ENCODE measurements at places on chromosomes 6 and 20.

DNA sequence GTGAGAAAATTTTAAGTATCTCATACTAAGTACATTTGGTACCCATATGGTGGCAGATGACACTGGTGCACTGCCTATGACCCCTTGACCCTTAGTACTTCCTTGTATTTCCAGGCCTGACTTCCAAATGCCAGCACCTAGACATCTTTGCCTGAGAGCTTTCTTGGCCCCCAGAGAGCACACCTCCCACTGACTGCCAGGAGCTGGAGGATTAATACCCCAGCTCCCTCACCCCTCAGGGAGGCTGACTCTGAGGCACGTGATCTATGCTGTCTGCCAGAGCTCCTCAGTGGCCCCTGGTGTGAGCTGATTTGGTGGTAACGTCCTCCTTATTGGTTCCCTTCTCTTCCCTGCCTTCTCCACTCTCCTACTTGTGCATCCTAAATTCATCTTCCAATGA is 38.0 kb downstream of the BFSP1 start:
- DNase-seq = no peak

GRCh38 chr6:169791721-169792131 is 40.3 kb downstream of the ERMARD start:
- no peak for DNase-seq

DNA sequence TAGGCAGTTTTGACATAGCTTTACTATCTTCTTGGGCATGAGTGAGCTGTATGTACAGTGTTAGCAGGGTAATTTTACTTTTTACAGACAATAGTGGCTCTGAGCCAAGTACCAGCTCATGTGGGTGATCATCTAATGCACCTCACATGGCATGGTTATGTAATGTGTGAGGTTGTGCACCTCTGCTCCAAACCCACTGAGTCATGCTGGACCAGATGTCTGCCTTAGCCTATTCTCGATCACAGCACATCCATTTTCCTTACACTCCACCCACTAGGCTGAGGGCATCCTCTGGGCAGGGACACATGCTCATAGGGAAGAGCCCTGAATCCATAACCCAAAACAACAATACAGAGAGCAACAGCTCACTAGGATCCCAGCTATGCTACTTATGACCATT is 71.6 kb upstream of the FBXL4 start:
- DNase-seq = no peak

GRCh38 chr6:25042984-25043725 is 107.4 kb upstream of the RIPOR2 start:
- no peak for DNase-seq

DNA sequence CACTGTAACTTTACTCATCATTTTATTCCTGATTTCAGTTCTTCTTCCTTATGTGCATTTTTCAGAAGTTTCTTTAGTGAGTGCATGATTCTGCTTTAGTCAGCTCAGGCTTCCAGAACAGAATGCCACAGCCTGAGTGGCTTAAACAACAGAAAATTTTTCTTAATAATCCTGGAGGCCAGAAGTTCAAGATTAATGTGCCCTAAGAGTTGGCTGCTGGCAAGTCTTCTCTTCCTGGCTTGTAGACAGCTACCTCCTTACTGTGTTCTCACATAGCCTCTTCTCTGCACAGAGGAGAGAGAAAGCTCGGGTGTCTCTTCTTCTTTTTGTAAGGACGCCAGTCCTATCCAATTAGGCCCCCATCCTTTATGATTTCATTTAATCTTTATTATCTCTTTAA is 443.1 kb upstream of the RGS17 start:
- DNase-seq = no peak

GRCh38 chr6:108763931-108764579 is 84.2 kb upstream of the ARMC2 start:
- no peak for DNase-seq

- DNase-seq = no peak
Measured at GRCh38 chr6:110173506-110174132, 5.9 kb downstream of the WASF1 start.

- DNase-seq = no peak
Measured at GRCh38 chr6:167734662-167735083, 92.0 kb upstream of the AFDN start.

DNA sequence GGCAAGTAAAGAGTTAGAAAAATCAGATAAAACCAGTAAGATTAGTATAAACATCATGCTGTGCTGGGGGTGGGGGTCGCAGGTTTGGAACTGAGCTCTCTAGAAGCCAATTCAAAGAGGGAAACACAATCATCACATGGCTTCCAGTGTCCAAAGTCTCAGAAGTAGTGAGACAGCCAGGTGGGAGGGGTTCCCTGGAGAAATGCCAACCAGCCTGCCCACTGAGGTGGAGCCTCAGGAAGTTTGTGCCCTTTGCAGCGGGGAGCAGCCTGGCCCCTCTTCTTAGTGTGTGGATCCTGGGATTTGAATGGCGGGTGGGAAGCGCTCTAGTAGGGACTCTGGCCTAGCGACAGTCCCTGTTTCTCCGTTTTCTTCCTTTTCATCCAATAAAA is 21.4 kb downstream of the C6orf15 start:
- no peak for DNase-seq

- no peak for DNase-seq
Measured at GRCh38 chr6:136491754-136492153, 58.5 kb downstream of the MAP7 start.

DNA sequence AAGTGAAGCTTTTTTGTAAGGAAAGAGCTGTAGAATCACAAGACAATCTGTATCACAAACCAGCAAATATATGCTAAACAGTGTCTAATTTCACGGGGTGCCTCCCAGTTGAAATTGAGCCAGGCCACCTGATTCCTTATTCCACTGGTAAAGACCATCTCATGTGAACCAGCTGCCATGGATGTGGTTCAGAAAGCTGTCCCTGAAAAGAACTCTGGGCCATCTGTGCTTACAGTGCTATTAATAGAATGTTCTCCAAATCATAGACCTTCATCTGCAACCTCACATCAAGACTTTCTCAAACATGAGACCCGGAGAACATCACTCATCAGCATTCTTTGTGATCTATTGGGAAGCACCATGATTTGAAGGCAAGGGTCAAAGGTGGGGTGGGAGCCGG is 89.7 kb downstream of the FBXO5 start:
- DNase-seq = no peak

DNA sequence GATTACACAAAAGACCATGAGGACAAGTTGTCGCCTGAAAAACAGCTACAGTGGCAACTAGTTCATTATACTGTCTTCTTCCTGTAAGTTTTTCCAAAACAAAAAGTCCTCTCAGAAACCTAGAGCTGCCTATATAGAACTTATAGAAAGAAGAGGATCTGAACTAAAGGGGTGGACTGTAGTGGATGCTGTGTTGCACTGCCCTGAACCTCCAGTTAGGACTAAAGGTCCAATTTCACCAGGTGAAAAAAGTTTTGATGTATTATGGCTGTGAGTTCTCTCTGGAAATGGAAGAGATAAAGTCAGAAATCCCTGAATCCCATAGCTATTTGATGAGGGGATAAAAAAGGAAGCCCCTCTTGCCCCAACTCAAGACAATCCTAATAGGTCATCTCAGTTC is 56.6 kb upstream of the TSHZ2 start:
- DNase-seq = no peak

GRCh38 chr6:10567256-10568026 is 46.3 kb downstream of the GCNT2 start:
- no peak for DNase-seq

- no peak for DNase-seq
Measured at GRCh38 chr6:3892603-3893002, 43.4 kb downstream of the FAM50B start.

DNA sequence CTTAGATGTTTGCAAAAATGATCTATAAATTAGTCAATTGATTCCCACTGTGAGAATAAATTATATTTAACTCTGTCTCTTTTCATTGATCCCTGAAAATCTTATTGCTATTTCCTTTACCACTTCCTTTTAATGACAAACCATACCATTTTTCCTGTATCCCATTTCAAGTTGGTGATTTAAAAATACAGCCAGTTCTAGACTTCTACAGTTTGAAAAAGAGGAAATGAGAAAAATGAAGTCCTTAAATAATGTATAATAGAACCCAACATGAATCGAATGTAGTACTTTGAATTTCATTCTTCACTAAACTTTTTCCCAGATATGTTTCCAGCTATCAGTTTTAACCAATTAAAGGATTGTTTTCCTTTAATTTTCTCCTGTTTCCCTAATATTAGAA is 29.5 kb upstream of the SDHAF4 start:
- no peak for DNase-seq

- DNase-seq = no peak
Measured at GRCh38 chr6:135693811-135694370, 157.6 kb upstream of the PDE7B start.

GRCh38 chr6:113432521-113433334 is 424.4 kb upstream of the MARCKS start:
- no peak for DNase-seq

GRCh38 chr6:130933712-130934200 is 106.5 kb downstream of the SMLR1 start:
- DNase-seq = no peak

DNA sequence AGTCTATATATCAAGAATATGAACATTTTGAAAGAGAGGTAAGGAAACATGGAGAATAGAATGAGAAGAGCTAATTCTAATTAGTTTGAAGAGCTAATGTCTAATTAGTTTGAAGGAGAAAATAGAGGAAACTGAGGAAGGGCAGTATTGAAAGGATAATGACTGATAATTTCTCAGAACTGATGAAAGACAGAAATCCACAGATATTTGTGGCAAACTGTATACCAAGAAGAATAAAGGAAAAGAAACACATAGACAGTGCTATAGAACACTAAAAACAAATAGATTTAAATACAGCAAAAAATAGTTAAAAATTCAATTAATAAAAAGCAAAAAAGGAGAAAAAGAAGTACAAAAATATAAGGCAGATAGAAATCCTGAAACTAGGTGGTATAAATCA is 354.4 kb downstream of the QKI start:
- DNase-seq = no peak

DNA sequence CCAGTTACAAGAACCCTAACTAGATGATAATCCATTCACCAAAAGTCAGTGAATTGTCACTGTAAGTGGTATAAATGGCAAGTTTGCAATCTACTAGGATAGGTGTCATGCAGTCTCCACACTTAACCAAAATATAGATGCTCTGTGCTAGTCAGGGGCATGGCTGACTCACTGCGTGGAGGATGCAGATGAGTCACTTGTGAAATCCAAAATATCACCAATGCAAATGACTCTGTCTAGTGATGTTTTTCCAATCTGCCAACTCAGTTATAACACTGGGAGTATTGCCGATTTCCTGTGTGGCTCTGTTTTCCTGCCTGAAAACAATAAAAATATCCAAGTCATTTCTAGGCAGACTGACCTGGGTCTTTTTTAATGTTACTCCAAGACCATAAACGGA is 47.8 kb upstream of the NRSN1 start:
- no peak for DNase-seq

GRCh38 chr6:88443554-88443953 is 277.4 kb upstream of the CNR1 start:
- DNase-seq = no peak

DNA sequence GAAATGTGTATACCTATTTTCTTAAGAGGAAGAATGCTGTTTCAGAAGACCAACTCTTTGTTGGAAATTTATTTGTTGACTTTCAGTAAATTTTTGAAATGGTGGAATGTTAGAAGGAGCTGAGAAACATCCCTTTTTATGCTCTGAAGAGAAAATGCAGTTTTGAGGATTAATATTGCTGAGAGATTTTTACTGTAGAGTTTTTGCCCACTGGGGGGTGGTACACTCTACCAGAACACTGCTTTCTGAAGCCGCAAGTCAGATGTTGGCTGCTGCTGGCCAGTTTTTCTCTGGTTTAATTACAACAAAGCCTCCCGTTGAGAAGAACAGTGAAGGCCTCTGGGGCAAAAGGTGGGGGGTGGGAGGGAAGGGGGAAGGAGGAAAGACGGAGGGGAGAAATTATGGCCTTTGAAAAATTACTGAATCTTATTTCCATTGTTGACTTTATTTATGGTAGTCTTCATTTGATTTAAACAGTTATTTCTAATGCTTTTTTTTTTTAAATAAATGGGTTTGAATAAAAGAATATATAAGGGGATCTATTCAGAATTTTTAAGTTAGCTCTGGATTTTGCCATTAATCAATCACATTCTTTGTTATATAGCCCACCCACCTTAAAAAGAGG is 3.0 kb downstream of the FLRT3 start:
- DNase-seq = no peak

DNA sequence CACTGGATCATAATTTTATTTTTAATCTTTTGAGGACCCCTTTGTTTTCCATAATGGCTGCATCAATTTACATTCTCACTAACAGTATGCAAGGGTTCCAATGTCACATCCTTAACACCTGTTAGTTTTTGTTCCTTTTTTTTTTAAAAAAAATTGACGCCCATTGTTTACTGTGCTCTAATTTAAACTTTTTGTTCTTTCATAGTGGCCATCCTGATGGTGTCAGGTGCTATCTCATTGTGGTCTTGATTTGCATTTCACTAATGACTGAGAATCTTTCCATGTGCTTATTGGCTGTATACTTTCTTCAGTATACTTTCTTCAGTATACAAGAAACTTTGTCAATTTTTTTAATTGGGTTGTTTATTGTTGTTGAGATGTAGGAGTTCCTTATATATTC is 347.0 kb downstream of the RNGTT start:
- no peak for DNase-seq

DNA sequence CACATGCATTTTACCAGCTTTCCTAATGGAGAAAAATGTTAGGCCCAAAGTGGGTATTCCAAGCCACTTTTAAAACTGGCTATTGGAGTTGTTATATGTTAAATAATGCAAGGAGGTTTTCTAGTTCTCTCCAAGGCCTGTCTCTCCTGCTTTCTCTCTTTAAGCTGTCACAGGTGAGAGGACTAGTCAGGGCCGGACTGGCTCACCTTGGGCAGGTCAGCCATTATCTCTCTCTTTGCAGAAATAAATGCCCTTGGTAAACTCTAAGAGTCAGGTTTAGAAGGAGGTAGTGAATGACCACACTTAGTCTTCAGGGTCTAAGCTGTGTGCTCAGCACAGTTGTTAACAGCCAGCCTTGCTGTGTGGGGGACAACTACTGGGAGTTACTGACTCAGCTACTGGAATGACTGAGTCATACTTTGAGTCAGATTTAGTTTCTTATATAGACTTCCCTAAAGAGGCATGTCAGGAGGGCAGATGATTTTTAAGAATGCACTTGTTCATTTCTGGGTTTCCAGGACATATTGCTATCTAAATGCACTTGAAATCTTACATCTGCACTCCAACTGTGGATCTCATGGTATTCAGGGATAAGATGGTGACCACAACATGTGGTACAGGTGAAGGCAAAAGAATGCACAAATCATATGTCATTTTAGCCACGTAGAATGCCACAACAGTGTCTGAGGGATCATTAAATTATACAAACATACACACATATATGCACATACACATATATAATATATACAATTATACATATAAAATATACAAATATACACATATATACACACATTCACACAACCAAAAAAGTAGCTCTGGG is 719.4 kb downstream of the EPM2A start:
- DNase-seq = no peak

- no peak for DNase-seq
Measured at GRCh38 chr20:15061061-15061430, 723.6 kb upstream of the FLRT3 start.

- no peak for DNase-seq
Measured at GRCh38 chr20:59938696-59939051, 1.4 kb downstream of the PPP1R3D start.

- DNase-seq = no peak
Measured at GRCh38 chr20:57660922-57661745, 40.9 kb upstream of the ZBP1 start.

- DNase-seq = no peak
Measured at GRCh38 chr6:106749609-106750008, 120.2 kb downstream of the QRSL1 start.

- DNase-seq = no peak
Measured at GRCh38 chr20:25016471-25016870, 23.9 kb upstream of the APMAP start.

- no peak for DNase-seq
Measured at GRCh38 chr6:6721606-6722005, 133.1 kb downstream of the LY86 start.
